ENCODE measurements at places on chromosomes 7 and 10. TPM values are rescaled to one million over a fixed set of nuclear protein-coding genes. Genes with fewer than 3 reads are reported as not detected.

DNA sequence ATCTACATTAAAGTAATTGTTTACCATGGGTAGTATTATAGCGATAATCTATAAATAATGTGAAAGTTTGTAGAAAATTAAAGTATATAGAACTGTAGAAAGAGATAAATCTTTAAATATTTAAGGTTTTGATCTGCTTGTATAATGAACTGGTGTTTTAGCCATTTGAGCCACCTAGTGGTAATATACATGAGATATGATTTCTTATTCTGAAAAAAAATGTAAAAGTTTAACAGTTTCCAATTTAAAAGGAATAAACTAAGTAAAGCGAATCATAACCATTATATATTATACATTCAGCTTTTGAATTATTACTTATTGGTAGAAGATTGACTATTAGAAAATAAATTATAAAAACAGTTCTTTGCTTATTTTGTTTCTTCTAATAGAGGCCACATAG lies 91.2 kb downstream of the OTUD1 start:
- no peak for DNase-seq

DNA sequence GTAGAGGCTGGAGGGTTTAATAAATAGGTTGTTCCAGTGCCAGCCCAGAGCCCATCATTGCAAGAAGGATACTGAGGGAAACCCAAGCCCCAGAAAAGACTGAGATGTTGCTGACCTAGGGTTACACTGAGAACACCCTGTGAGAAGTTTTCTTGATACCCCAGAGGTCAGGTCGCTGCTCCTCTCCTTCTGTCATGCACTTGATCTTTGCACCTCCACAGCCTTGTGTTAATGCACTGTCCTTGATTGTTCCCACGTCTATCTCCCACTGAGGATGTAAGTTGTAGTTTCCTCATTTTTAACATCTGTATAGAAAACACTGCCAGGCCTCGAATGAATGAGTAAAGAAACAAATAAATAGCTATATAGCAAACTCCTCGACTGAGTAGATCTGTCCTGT lies 195.3 kb upstream of the AHR start:
- no peak for DNase-seq

GRCh38 chr7:106778656-106779250 lies 86.3 kb upstream of the PIK3CG start:
- no peak for DNase-seq

- no peak for DNase-seq
Measured at GRCh38 chr10:48291190-48291589, 15.3 kb upstream of the MAPK8 start.

DNA sequence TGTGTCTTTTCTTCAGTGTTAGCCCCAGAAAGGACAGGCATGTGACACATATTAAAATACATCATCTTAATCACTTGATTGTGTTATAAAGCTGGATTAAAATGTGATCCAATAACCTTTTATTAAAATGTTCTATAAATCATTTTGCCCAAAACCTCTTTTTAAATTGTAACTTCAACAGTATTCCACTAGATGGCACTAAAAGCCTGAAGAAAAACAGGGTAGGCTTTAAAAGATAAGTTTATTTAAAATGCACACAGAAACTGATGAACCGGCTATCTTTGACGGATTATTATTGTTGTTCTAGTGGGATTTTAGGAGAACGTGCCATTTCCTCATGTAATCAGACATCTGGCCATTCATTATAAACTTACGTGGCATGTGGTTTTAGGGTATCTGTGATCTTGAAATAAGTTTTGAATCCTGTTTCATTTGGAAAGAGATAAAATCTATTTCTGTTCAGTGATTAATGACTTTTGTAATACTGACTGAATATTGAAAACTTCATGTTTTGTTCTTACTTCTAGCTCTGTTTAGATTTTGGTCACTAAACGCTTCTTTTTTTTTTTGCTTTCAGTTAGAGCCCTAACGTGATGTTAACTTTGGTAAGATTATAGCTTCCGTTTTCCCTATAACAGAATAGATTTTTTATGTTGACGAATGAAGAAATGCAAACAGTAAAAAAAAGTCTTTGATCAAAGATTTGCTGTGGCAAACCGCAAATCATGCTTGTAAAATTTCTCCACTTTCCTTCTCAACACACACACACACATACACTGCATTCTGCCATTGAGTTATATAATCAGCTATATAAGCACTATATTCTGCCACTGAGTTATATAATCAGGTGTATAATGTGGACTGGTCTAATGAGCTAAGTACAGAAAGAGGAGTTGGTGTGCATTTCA lies 13.6 kb downstream of the VPS50 start:
- DNase-seq: no peak

DNA sequence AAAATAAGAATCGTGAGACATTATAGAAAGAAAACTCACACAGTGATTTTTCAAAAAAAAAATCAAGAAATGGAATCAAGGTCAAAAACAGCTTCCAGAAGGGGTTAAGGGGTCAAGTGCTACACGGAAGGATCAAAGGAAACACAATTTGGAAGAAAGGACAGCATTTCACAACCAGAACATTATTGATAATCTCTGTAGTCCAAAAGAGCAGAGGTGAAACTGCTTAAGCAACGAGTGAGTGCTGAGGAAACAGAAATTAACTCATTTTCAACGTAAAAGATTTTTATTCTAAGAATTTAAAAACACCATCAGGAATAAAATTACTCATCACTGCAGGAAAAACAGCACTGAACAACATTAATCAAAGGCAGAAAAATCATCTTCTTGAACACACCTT lies 23.5 kb downstream of the MINDY3 start:
- no peak for DNase-seq

GRCh38 chr7:157253850-157254249 lies 83.0 kb upstream of the DNAJB6 start:
- peak; percentile 39 for DNase-seq

GRCh38 chr7:137886746-137887145 lies 40.0 kb upstream of the DGKI start:
- no peak for DNase-seq

DNA sequence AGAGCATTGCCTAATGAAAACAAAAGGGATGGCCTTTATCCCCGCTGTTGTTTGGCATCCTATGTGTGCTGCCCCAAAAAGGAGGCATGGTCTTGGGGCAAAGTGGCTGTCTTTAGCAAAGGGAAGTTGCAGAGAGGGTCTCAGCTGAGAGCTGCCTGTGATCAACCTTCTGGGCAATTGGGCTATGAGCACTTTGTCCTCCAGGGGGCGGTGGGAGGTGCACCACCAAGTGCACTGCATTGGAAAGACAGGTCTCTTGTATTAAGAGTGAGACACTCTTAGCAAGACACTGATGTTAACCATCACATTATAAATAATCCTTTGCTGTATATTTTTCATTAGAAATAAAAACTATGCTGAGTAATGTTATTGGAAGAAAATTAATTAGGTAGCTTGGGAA lies 314.8 kb downstream of the POM121L12 start:
- no peak for DNase-seq

DNA sequence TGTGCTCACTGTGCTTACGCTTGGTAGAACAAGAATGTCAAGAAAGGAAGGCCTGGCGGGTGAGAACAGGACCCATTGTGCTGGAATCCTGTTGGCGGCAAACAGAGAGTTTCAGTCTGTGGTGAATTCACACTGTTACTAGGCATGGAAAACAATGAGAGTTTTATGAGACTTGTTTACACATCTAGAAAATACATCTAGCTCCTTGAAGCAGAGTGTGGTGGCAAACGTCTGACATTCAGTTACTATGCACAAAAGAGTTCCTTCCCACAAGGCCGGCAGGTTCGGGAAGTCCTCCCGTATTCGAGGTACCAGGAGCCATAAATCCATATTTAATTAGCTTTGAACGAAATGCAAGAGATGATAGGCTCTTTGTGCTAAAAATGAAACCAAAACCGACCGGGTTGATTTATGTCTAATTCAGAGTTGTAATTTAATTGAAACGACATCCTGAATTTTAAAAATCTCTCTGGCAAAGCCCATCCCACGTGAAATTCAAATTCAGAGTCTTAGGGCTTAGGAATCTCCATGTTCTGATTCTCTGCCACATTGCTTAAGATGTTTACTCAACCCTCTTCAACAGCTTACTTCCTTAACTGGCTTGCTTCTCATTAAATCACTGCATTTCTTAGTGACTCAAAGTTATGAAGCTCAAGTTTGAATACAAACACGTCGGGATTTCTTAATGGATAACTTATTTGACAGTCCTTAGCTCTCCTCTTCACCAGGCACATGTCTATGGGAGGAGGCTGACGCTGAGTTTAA lies 299.9 kb upstream of the PITRM1 start:
- peak; percentile 49 for DNase-seq

Gene EPHA1
- total RNA-seq: 0.41 TPM

Gene NKX1-2
- total RNA-seq: under 0.01 TPM

Gene GPR15LG
- not detected for total RNA-seq

Gene RNLS
- total RNA-seq: 1.2 TPM

Gene BTBD16
- not detected for total RNA-seq

Gene TUBB8
- not detected for total RNA-seq

Gene STRIP2
- total RNA-seq: 44.8 TPM

Measured in frontal cortex (tissue), 4 donors.